ENCODE measurements at places on chromosomes 1 and 21.

DNA sequence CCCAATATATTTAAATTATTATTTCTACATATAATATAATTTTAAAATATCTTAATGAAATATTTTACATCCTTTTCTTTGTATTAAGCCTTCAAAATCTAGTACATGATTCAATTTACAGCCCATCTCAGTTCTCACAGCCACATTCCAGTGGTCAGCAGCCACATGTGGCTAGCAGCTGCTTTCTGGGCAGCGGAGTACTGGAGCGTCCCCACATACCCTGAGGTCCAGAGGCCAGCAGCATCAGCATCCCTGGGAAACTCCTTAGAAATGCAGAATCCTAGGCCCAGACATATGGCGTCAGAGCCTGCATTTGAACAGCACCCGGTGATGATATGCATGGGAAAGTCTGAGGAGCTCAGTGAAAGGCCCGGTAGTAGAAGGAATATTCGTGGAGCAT is 8.6 kb upstream of the LHX4 start:
- DNase-seq, result no peak

- DNase-seq, result no peak
These were observed 10.5 kb upstream of the RNPC3 start for GRCh38 chr1:103514920-103515503.

GRCh38 chr1:228927946-228928898 is 192.9 kb downstream of the RHOU start:
- DNase-seq, result no peak

DNA sequence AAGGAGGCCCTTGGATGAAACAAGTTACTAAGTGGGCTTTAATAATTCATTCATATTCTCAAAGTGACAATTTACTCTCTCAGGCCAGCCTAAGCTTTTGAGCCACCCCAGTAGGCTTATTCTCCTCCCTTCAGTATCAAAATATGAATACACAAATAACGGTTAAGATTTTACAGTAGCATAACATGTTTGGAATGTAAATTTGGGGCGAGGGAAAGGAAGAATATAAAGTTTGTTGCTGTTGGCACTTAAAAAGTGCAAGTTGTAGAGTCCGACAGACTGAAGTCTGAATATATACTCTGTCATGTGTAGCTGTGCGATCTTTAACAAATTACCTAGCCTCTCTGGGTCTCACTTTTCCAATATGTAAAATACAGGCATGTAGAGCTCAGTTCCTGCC is 22.6 kb upstream of the MYSM1 start:
- DNase-seq, result no peak

GRCh38 chr21:41677671-41678015 is 89.2 kb downstream of the RIPK4 start:
- DNase-seq, result peak; percentile 12

DNA sequence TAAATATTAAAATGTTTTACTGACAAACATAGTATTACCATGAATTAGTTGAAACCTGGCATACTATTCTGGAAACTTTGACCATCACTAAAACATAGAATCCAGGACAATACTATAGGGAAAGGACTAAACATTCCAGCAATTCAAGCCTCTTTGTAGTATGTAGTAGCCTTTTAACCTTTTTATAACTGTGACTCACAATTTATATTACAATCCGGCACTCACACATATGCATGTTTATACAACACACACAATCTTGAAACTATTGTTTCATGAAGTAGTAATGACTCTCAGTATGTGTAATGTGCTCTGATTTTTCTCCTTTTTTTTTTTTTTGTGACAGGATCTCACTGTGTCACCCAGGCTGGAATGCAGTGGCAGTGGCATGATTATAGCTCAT is 64.3 kb downstream of the ANKRD13C start:
- DNase-seq, result no peak

DNA sequence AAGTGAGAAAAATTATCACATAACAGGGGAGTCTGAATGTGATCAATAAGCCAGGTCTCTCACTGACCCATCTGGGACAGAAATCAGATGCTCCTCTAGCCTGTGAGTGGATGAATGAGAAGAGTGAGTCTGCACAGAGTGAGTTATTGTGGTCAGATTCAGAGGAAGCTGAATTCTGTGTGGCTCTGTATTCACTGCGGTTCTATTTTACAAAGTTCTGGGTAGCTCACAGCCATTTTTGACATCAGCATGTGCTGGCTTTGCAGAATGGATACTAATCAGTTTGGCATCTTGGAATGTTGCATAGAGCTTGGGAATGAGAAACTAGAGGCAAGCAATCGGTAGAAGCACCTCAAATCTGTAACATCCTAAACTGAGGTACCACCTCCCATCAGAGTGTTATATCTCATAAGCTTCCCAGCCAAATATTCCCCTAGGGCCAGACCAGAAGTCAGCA is 3.8 kb downstream of the COLGALT2 start:
- DNase-seq, result no peak

GRCh38 chr1:115822117-115822516 is 18.8 kb downstream of the NHLH2 start:
- DNase-seq, result no peak

- DNase-seq, result no peak
These were observed 15.4 kb downstream of the ZP4 start for GRCh38 chr1:237875291-237875690.

- DNase-seq, result no peak
These were observed 34.5 kb upstream of the HTR1D start for GRCh38 chr1:23251812-23252211.

GRCh38 chr21:24470852-24471251 is 1136.4 kb downstream of the MRPL39 start:
- DNase-seq, result no peak

GRCh38 chr1:234840843-234841242 is 230.9 kb upstream of the IRF2BP2 start:
- no peak for DNase-seq

GRCh38 chr1:234970731-234971476 is 157.7 kb downstream of the TOMM20 start:
- peak; percentile 93 for DNase-seq

GRCh38 chr1:226826479-226827261 is 43.7 kb upstream of the PSEN2 start:
- no peak for DNase-seq

DNA sequence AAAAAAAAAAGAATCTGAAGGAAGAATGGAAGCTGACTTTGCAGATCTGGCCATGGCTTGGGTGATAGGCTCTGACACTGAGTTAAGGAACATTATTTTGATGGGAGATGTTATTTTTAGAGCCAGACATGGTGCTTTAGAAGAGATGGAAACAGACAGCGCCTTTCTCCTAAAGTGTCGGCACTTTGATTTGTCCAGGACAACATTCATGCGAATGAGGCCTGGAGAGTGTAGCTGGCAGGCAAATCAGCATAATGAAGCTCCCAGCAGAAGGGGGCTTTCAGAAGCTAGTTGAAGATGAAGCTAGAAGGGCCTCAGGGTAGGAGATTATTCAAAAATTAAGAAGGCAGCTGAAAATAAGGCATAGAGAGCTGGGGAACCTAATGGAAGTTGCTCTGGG is 397.7 kb downstream of the RWDD3 start:
- no peak for DNase-seq

DNA sequence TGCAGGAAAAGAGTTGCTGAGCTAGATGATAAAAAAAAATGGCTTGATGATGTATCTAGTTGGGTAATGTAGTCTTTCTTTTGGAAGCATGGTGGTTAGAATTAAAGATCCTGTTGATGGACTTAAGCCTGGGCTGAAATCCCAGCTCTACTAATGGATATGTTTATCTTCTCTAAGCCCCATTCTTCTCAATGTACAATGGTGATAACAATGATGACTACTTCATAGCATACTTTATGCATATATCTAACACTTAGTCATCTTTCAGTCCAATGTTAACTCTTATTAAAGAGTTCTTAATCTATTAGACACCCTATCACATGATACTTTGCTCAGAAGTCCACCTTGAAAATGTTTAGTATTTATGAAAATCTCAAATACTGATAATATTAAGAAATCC is 189.5 kb downstream of the PLA2G4A start:
- no peak for DNase-seq

- no peak for DNase-seq
These were observed 345.3 kb downstream of the PTBP2 start for GRCh38 chr1:97066860-97067259.

DNA sequence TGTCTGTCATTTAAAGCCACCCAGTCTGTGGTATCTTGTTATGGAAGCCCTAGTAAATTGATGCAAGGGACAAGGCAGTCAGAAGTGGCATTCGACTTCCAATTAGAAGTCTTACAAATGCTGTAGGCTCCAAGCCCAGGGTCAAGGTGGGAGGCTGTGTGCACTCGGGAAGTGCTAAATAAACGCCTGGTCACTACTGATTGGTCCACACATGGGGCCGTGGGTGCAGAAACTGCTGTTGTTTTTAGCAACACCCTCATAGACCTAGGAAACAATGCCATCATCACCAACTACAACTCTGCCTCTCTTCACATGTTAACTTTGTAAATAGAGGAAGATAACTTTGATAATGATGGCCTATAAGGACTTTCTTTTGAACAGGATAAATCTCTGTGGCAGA is 20.2 kb upstream of the ZBTB21 start:
- DNase-seq, result no peak

- DNase-seq, result no peak
These were observed 454.3 kb downstream of the AJAP1 start for GRCh38 chr1:5108740-5109139.

DNA sequence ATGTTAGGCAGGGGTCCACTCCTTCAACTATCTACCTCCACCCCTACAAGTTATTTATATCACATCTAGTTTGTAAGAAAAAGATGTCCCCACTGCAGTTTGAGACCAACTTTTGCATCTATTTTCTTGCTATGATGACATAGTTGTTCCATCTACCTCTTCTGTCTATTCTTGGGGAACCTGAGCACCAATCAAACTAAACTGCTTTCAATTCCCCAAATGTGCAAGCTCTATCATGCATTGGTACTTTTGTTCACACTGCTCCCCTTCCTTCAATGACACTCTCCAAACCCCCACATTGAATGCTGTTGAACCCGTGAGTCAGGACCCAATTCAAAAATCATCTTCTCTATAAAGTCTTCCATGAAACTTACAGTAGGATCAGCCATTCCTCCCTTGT is 16.0 kb upstream of the FRRS1 start:
- no peak for DNase-seq

DNA sequence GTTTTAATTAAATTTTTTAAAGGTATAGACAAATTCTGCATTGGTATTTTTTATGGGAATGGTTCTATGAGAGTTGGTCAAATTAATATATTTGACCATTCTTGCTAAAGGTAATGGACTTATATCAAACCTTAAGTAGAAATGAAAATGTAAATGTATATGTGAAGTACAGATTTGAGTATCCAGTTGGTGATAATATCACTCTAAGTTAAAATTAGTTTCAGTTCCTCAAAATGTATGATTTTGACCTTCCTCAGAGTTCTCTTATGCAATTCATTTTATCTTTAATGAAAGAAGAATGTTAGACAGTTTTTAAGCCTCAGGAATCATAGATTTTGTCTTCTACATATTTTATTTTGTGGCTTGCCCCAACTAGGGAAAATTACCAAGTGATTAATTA is 1291.5 kb upstream of the B3GALT2 start:
- no peak for DNase-seq
